Activated CD4-positive, alpha-beta T cell treated with anti-CD3 and anti-CD28 coated beads for 36 hours (primary cell): ENCODE measurements at places on chromosomes 11 and 22. TPM values are rescaled to one million over a fixed set of nuclear protein-coding genes. Genes with fewer than 3 reads are reported as not detected.

DNA sequence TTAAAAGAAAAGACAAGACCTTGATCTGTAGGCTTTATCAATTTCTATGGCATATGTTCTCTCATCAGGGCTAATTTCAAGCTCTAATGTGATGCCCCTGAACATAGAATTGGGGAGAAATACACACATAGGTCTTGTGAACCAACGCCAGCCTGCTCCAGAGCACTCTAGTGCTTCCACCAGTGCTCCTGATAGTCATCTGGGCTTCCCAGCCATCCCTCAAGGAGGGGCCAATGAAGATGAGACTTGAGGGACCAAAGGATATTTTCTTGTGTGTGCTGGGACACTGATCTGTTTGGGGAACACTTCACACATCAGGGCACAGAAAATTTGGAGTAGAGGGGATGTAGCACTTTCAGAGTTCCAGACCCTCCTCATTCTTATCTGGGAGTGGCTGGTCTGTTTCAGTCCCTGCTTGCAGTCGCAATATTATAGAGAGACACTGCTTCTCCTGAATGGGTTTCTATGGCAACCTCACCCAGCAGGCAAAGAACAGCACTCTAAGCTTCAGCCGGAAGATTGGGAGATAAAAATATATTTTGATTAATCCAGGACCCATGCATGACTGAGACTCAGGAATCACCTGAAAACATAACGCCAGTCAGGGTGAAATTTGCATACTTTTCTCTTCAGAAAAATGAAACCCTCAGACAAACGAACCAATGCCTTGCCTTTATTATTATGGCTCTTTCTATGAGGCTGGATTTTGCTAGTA lies 28.4 kb upstream of the SCN3B start:
- no peak overlapping the region for H3K4me3 ChIP-seq
- H3K4me1 ChIP-seq: peaks cover 17% of the 10 kb centered on the region
- peaks cover 2% of the 10 kb centered on the region for H3K27me3 ChIP-seq

DNA sequence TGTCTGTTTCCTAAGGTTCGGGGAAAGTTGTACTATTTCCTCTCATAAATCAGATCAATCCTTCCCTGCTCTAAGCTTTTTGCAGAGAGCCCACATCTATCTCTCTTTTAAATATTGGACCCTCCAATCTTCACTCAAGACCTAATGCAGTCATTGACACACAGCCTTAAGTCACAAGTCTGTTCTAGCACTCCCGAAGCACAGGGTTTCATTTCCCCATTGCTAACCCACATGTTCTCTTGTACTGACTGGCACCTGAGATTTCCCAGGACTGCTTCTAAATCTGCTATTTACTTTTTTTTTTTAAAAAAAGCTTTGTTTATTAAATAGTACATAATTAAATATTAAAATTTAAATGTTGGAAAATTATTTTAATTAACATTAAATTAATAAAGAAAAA lies 674.7 kb downstream of the TBC1D22A start:
- no peaks in the 10 kb centered on the region for H3K4me1 ChIP-seq
- H3K36me3 ChIP-seq: peaks cover 1% of the 10 kb centered on the region
- DNase-seq: no peak

GRCh38 chr11:86551288-86552092 lies 120.9 kb downstream of the ME3 start:
- no peaks in the 10 kb centered on the region for H3K27me3 ChIP-seq
- H3K4me3 ChIP-seq: no peak overlapping the region
- peaks cover 4% of the 10 kb centered on the region for H3K36me3 ChIP-seq
- no peaks in the 10 kb centered on the region for H3K4me1 ChIP-seq
- no peak for DNase-seq
- no peak overlapping the region for H3K27ac ChIP-seq

DNA sequence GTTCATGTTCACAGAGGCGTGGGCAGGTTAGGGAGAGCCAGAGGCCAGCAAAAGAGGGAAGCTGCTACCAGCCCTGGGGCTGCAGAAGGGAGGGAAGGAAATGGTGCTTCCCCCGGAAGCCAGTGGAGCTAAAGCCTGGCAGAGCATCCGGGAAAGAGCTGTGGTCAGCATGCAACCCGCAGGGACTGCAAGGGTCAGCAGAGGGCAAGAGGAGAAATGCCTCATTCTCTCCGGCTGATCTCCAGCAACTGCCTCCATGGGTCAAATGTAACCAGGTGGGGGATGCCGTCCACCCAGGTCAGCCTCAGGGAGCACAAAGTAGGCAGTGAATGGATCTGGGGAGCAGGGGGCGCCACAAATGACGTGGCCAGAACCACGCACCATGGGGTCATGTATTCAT lies 36.9 kb upstream of the PRR5 start:
- no peaks in the 10 kb centered on the region for H3K27me3 ChIP-seq
- H3K27ac ChIP-seq: no peak overlapping the region
- H3K36me3 ChIP-seq: no peaks in the 10 kb centered on the region

- no peaks in the 10 kb centered on the region for H3K36me3 ChIP-seq
- H3K4me3 ChIP-seq: no peak overlapping the region
- no peak overlapping the region for H3K27ac ChIP-seq
- no peaks in the 10 kb centered on the region for H3K4me1 ChIP-seq
- no peaks in the 10 kb centered on the region for H3K27me3 ChIP-seq
Measured at GRCh38 chr22:44341431-44342346, 28.9 kb upstream of the SHISAL1 start.

DNA sequence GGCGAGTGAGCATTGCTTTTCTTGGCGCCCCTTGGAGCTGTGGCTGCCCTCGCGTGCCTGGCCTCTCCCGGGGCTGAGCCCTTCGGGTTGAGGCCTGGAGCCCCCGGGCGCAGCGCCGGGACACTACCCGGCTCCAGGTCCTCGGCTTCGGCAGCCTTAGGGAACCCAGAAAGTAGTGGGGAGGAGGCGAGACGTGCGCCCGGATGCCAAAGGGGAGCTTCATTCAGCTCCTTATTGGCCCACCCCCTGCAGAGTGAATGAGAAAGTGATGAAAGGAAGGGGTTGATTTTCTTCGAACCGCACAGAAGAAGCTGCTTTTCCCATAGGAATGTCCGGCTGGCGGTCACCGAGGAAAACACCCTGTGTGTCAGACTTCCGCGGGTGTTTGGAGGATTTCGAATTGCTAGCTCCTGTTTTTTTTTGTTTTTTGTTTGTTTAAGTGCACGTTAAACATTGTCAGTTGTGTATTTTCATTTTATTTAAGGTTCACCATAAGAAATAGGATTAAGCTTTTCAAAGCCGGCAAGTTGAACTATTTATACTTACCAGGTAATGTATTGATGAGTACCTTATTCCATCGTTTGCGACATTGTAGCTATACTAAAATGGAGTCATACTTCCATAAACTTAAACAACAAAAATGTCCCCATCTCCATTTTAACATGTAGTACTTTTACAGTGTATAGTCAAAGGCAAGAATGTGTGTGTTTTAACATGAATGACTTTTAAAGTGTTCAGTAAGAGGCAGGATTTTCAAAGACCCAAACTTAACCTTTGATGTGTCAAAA lies 841 bp upstream of the EIF4G2 start:
- DNase-seq: peak; percentile 59
- peak overlapping the region; percentile 96 for H3K27ac ChIP-seq
- peaks cover 2% of the 10 kb centered on the region for H3K27me3 ChIP-seq
- peaks cover 42% of the 10 kb centered on the region for H3K36me3 ChIP-seq
- peak overlapping the region; percentile 93 for H3K4me3 ChIP-seq

DNA sequence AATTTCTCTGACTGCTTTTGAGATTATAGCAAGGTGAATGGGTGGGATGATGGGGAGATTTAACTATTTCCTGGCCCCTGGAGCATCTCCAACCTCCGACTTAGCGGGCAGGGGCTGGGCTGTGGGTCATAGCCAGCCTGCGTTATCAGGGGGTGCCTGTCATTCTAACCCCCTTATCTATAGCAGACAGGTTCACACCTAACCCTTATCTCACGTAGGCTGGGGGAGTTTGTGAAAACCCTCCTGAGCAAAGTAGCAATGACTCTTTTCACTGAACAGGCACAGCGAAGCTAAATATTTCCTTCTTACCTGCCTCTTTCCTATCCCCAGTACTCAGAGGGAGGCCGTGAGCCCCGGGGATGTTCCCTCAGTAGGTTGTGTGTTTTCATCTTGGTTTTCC lies 511.4 kb upstream of the B3GAT1 start:
- H3K4me1 ChIP-seq: no peaks in the 10 kb centered on the region
- DNase-seq: no peak
- no peak overlapping the region for H3K27ac ChIP-seq
- H3K4me3 ChIP-seq: no peak overlapping the region

DNA sequence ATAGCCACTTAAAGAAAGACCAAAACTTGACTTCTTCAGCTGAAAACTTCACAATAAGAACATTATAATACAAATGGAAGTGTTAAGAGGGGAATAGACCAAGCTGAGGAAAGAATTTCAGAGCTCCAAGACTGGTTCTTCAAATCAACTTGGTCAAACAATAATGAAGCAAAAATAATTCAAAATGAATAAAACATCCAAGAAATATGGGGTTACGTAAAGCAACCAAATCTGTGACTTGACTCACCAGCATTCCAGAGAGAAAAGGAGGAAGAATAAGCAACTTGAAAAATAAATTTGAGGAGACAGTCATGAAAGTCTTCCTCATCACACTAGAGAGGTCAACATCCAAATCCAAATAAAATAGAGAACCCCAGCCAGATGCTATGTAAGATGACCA lies 31.4 kb downstream of the XKR3 start:
- H3K4me3 ChIP-seq: no peak overlapping the region
- no peak for DNase-seq
- no peaks in the 10 kb centered on the region for H3K36me3 ChIP-seq
- no peaks in the 10 kb centered on the region for H3K4me1 ChIP-seq

DNA sequence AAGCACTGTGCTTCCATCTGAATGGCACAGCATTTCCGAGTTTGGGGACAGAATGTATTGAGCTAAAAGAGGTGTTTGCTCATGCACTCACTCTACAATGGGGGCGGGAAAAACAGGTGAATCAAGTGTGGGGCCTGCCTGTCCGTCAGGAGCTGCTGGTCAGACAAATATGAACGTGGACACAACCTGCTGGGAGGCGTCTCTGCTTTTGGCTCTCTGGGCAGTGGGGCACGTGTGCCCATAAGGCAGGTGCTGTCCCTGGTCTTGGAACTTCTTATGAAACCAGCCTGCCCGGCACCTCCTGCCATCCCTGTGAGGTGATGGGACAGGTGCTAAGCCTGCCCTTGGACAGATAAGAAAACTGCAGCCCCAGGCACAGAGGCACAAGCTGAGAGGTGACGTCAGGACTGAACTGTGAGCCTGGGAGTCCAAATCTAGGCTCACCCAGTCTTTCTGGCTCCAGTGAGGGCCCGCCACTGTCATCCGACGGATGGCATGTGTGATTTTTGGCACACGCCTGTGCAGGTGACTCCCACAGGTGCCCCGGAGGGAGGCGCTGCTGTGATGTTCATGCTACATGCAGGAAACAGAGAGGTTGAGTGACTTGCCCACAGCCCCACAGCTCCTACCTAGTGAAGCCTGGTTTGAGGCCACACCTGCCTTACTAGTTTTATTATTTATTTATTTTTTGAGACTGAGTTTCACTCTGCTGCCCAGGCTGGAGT lies 51.6 kb downstream of the SMIM38 start:
- H3K36me3 ChIP-seq: no peaks in the 10 kb centered on the region
- H3K4me3 ChIP-seq: no peak overlapping the region
- H3K4me1 ChIP-seq: peaks cover 14% of the 10 kb centered on the region
- DNase-seq: no peak
- no peak overlapping the region for H3K27ac ChIP-seq

- peaks cover 52% of the 10 kb centered on the region for H3K36me3 ChIP-seq
- H3K27me3 ChIP-seq: no peaks in the 10 kb centered on the region
- no peak overlapping the region for H3K4me3 ChIP-seq
- peaks cover 26% of the 10 kb centered on the region for H3K4me1 ChIP-seq
- peak overlapping the region; percentile 35 for H3K27ac ChIP-seq
Measured at GRCh38 chr22:45709060-45709739, 37.6 kb downstream of the ATXN10 start.

- no peak overlapping the region for H3K27ac ChIP-seq
- no peaks in the 10 kb centered on the region for H3K4me1 ChIP-seq
- H3K4me3 ChIP-seq: no peak overlapping the region
- peaks cover 2% of the 10 kb centered on the region for H3K27me3 ChIP-seq
Measured at GRCh38 chr11:116065986-116066385, 561.8 kb upstream of the CADM1 start.

DNA sequence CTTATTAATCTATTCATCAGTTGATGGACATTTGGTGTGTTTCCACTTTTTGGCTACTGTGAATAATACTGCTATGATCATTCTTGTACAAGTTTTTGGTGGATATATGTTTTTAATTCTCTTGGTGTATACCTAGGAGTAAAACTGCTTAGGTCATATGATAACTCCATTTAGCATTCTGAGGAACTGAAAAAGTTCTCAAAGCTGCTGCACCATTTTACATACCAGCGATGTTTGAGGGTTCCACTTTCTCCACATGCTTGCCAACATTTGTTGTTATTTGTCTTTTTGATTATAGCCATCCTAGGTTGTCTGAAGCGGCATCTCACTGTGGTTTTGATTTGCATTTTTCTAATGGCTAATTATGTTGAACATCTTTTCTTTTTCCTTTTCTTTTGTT lies 4.1 kb upstream of the ACER3 start:
- H3K27ac ChIP-seq: no peak overlapping the region
- H3K4me1 ChIP-seq: peaks cover 10% of the 10 kb centered on the region
- no peak overlapping the region for H3K4me3 ChIP-seq
- H3K36me3 ChIP-seq: no peaks in the 10 kb centered on the region
- DNase-seq: no peak

DNA sequence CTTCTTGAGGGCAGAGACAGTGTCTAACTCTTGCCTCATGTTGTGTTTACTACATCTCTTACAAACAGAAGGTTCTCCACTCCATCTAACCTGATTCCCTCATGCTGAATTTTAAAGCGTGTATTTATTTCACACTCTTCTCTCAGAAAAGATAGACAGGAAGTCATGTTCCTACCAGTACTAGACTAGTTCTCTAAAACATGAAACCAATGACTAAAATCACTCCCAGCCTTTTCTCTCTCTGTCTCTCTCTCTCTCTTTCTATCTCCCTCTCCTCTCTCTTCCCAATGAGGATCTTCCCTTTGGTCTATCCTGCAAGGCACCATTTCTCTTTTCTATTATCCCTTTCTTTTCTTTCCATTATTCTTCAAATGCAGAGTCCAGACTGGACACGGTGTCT lies 391.9 kb upstream of the CADM1 start:
- peaks cover 4% of the 10 kb centered on the region for H3K27me3 ChIP-seq
- no peak overlapping the region for H3K27ac ChIP-seq
- no peak overlapping the region for H3K4me3 ChIP-seq

GRCh38 chr22:37281646-37282384 lies 493 bp upstream of the CYTH4 start:
- H3K27ac ChIP-seq: peak overlapping the region; percentile 98
- H3K4me3 ChIP-seq: peak overlapping the region; percentile 82
- peak; percentile 70 for DNase-seq
- H3K27me3 ChIP-seq: no peaks in the 10 kb centered on the region
- peaks cover 57% of the 10 kb centered on the region for H3K4me1 ChIP-seq
- peaks cover 2% of the 10 kb centered on the region for H3K36me3 ChIP-seq

The ARHGEF17 gene
- not detected for total RNA-seq

The GCAT gene
- total RNA-seq: 21.3 TPM

The MS4A8 gene
- not detected for total RNA-seq

The OSBP2 gene
- total RNA-seq: 1.4 TPM

The MMP8 gene
- total RNA-seq: not detected

The GP1BB gene
- not detected for total RNA-seq

The CCDC188 gene
- total RNA-seq: not detected

The MUC6 gene
- not detected for total RNA-seq
